ENCODE measurements at places on chromosomes 4 and X.

GRCh38 chr4:71978210-71978835, 53.5 kb upstream of the NPFFR2 start:
- no peak for DNase-seq

- no peak for DNase-seq
These were observed 60.6 kb downstream of the POLR2B start for GRCh38 chr4:57039345-57039744.

DNA sequence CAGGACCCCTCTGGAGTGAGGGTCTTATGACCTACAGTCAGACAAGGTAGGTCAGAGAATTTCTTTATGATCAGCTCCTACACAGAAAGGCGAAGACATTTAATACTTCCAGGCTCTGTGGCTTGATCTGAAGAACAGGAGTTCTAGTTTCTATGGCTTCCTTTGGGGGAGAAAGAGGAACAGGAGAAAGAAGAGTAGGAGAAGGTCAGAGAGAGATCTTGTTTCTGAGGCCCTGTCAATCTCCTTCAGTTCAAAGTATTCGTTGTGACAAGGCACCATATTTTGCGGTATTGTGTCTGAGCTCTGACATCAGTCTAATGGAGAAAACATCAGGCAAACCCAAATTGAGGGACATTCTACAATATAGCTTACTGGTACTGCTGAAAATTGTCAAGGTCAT, 16.7 kb downstream of the TMSB4X start:
- no peak for DNase-seq

DNA sequence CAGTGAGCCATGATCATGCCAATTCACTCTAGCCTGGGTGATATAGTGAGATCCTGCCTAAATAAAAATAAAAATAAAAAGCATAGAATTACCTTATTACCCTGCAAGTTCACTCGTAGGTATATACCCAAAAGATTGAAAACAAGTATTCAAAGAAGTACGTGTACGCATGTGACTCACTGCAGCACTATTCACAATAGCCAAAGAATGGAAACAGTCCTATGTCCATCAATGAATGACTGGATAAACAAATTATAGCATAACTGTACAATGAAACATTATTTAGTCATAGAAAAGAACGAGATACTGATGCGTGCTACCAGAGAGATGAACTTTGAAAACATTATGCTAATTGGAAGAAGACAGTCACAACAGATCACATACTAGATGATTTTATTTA, 204.6 kb upstream of the DIAPH2 start:
- DNase-seq = no peak

DNA sequence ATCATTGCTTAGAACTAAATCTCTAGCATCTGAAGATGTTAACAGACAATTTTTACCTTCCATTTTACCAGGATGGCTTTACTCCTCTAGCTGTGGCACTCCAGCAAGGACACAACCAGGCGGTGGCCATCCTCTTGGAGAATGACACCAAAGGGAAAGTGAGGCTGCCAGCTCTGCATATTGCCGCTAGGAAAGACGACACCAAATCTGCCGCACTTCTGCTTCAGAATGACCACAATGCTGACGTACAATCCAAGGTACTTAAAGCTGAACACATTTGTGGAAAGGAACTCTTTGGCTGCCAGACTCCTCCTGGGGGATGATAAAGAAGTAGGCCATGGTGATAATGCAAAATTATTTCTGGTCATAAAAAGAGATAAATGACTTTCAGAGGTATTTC, 187.5 kb downstream of the ANK2 start:
- no peak for DNase-seq

- DNase-seq = no peak
These were observed 581 bp downstream of the UBE2K start for GRCh38 chr4:39698424-39699009.

DNA sequence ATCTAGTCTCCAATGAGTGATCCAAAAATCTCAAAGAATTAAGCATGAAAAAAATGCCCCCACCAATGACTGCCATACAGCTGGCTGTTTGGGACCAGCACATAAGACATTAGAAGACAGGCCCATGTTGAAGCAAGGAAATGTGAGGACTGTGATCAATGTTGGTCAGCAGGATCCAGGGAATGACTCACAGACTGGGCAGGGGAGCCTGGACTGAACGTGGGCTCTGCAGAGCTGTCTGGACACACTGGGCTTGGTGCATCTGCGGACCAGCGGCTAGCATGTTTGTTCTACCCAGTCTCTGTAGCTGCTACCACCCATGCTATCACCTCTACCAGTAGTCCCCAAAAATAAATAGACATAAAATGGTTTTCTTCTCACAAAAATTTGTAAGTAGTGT, 108.6 kb downstream of the PALLD start:
- no peak for DNase-seq

DNA sequence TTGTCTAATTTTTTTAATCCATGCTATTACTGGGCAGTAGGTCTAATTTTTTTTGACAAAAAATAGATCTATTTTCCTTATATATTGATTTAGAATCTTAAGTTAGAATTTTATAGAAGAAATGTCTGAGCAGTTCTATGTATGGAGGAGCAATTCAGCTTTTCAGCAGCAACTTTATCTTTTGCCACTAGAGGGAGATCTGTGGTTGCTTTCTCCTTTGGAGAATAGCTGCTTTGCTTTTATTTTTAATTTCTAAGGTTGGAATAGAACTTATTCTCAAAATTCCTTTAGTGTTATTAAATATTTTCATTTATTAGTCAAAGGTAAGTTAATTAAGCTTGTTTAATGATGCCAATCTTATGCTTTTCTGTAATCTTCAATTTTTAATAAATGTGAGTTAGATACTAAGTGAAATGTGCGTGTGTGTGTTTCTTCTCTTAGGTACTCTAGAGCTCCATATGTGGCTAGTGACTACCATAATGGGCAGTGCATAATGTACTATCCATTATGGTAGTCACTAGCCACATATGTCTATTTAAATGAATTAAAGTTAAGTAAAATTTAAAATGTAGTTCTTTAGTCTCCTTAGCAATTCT, 29.3 kb downstream of the FAM199X start:
- DNase-seq = no peak

Data from nucleus accumbens (tissue), 56 donors.